ENCODE measurements at places on chromosomes 16 and 17. TPM values are rescaled to one million over a fixed set of nuclear protein-coding genes. Genes with fewer than 3 reads are reported as not detected.

Gene SEPTIN12
- not detected for total RNA-seq

Gene AOC3
- 0.06 TPM for total RNA-seq

Gene CASKIN1
- total RNA-seq = not detected

DNA sequence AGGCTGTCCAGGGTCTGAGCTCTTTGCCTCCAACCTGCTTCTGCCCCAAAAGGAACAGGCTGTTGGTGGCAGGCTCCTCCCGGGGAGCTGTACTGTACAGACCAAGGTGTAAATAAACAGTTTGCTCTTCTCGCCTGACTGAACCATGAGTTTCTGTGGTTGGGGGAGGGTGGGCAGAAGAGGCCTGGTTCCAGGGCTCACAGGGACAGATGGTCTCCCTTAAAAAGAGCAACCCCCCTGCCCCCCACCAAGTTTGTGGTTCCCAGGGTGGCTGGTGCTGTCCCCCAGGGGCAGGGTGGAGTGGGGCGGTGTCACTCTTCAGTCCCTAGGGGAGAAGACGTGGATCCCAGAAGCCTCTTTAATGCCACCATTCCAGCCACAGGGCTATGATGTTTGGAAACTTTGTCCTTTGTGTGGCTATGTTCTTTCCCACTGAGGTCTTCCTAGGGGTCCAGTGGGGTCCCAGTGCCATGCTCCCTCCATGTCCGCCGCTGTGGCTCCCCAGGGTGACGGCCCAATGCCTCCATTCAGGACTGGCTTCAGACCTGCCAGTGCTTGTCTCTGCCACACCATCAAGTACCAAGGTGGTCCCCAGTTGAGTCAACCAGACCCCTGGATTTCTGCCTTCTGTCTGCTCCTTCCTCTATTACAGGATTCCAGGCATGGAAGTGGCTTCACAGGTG lies 146.7 kb downstream of the RAB11FIP4 start:
- no peak for DNase-seq

GRCh38 chr16:2987833-2988232 lies 7.6 kb upstream of the PKMYT1 start:
- DNase-seq = no peak

DNA sequence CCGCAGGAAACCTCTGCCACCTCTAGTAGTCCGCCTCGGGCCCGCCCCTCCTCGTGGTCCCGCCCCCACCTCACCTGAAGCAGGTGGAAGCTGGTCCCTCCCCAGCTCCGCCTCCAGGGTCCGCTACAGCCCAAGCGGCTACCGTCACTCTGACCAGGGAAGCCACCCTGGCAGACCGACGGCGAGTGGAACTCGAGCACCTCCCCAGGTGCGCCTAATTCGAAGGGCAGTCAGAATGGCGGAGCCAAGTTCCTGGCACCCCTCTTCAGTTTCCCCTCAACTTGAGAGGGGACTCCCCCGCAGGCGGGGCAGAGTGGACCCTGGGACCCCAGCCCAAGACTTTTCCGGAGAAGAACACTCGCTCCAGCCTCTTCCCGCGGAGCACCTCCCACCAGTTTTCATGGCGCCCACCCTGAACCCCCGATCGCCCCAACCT lies 507 bp downstream of the FHOD1 start:
- DNase-seq = no peak

Measured in Daoy (cell line).